ENCODE measurements at places on chromosomes 16 and 17.

DNA sequence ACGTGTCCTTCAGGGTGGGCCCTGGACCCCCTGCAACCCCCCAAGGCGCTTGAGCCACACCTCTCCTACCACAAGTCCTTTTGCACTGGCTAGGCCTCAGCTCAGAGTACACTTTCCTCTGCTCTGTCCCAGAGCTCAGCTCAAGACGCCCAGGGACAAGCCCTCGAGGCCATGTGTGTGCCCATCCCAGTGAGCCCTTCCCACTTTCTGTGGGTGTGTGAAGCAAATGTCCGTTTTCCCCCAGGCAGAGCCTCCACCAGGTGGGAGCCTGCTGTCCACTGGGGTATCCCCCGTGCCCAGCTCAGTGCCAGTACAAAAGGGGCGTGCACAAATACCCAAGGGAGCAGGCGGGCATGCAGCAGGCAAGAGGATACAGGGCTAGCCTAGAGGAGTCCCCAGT is 18.4 kb downstream of the KIFC3 start:
- DNase-seq, result no peak

DNA sequence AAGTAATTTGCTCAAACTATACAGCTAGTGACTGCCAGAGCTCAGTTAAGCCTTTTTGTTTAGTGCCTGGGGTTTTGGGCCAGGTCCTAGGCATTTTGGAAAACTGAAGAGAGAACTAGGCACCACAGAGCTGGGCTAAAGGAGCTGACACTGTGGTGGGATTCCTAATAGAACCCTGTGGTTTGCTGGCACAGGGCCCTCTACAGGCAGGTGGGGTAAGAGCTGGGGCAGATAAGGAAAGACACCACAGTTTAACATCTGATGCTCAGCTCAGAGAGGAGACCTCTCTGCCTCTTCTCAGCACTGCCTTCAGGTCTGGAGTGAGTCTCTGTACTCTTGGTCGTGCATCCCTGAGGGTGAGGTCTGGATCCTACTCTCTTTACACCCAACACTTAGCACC is 121.2 kb downstream of the SNX11 start:
- DNase-seq, result no peak

DNA sequence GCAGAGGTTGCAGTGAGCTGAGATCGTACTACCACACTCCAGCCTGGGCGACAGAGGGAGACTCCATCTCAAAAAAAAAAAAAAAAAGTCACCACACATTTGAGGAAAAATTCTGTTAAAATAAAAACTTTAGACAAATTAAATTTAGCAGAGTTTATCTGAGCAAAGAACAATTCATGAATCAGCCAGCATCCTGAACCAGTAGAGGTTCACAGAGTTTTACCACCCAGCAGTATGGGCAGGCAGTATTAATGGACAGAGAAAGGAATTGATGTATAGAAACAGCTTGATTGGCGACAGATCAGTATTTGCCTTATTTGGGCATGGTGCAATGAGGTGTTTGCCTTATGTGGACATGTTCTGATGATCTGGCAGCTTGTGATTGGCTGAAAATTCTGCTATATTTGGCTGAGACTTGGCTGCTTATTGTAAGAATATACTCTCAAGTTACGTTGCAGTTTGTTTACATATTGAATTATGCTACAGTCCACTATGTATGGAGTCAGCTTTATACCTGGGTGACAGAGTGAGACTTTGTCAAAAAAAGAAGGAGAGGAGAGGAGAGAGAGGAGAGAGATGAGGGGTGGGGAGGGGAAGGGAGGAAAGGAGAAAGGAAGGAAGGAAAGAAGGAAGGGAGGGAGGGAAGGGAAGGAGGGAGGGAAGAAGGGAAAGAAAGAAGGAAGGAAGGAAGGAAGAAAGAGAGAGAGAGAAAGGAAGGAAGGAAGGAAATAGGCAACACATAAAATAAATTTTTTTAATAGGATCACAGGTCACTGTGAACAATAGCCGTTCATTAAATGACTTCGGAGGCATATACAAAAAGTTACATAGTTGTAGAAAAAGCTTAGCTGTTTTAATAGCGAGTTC is 14.6 kb downstream of the ABCC3 start:
- DNase-seq, result no peak

DNA sequence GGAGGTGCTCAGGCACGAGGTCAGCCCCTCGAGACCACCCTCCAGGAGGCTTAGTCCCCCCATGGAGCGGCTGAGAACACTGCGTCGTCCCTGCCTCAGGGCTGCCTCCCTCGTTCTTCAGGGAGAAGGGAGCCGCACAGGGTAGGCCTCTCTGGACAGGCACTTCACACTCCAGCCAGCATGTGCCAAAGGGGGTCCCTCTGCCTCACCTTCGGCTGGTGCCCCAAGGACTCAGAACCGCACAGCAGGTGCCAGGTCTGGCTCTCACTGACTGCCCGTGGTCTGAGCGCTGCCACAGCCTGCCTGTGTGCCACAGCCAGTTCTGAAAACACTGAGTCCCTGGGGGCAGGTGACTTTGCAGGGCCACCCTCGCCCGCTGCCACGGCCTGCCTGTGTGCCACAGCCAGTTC is 7.1 kb downstream of the P2RX5 start:
- DNase-seq, result no peak

DNA sequence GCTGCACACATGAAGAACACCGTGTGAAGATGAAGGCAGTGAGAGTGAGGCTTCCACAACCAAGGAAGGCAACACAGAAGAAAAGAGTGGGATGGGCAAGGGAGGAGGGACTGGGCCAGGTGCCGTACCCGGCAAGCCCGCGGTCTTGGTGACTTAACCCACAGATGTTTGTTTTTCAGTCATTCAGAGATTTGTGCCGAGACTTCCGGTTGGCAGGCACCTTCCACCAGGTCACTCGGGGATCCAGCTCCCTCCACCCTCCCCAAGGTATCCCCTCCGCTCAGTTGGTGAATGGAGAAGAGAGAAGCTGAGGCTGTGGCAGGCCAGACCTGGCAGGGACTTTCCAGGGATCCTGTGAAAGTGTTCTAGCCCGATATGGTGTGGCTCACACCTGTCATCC is 4.9 kb upstream of the KREMEN2 start:
- no peak for DNase-seq

DNA sequence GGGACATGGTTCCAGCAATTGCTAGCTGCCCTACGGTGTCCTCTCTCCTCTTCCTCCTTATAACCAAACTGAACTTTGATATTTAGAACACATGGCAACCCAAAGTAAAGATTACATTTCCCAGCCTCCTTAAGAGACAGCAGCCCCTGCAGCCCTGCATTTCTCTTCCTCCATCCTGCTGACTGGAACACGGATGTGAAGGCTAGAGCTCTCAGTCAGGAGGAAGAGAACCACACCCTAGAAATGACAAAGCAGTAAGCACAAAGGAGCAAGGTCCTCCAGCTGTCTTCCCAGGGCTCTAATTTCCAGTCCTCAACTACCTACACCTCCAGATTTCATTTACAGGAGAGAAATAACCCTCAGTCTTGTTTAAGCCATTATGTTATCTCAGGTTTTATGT is 10.9 kb downstream of the DYNC1LI2 start:
- DNase-seq, result no peak
